ENCODE measurements at places on chromosomes 5 and 9.
A peak's percentile ranks its signal among the peaks of the same experiment; 100 is the strongest.

DNA sequence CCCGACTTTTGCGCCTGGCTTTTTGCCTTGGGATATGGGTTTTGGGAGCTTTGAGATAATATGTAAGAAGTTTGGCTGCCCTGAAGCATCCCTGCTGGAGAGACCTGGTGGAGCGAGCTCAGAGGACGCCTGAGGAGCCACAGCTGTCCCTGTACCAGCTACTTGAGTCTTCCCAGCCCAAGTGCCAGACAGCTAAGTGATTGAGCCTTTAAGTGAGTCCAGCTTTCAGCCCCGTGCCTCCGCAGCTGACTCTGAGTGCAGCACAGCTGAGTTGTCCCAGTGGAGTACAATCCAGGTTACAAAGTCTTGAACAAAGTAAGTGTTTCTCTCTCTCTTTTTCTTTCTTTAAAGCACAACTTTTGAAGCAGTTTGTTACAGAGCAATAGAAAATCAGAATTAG lies 203.8 kb upstream of the DAP start:
- no peak for DNase-seq

DNA sequence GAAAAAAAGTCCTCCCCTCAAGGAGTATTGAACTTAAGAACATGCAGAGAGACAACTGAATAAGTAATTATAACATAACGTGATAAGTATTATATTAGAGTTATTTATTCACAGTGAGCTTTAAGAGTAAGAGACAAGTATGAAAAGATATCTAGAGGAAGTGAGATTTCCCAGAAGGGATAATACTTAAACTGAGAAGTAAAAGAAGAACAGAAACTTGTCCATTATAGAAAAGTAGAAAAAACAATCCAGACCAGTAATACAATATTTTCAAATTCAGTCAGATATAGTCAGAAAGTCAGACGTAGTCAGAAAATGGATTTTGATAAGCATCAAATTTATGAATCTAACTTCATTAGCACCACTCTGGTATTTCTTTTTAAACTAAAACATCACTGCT lies 613.0 kb upstream of the CCNG1 start:
- DNase-seq = no peak

- DNase-seq = no peak
Observed at GRCh38 chr5:1414311-1415058, 30.8 kb downstream of the SLC6A3 start.

- DNase-seq = no peak
Observed at GRCh38 chr5:163993126-163993525, 487.7 kb downstream of the MAT2B start.

- no peak for DNase-seq
Observed at GRCh38 chr9:98563212-98563907, 145.4 kb downstream of the GABBR2 start.

- peak; percentile 65 for DNase-seq
Observed at GRCh38 chr5:53601570-53601969, 41.1 kb downstream of the NDUFS4 start.

GRCh38 chr9:113966394-113966793 lies 90.3 kb downstream of the ZNF618 start:
- DNase-seq = no peak

GRCh38 chr5:159536646-159537045 lies 206.4 kb upstream of the IL12B start:
- DNase-seq = no peak

GRCh38 chr9:93261281-93261680 lies 77.3 kb downstream of the WNK2 start:
- no peak for DNase-seq

DNA sequence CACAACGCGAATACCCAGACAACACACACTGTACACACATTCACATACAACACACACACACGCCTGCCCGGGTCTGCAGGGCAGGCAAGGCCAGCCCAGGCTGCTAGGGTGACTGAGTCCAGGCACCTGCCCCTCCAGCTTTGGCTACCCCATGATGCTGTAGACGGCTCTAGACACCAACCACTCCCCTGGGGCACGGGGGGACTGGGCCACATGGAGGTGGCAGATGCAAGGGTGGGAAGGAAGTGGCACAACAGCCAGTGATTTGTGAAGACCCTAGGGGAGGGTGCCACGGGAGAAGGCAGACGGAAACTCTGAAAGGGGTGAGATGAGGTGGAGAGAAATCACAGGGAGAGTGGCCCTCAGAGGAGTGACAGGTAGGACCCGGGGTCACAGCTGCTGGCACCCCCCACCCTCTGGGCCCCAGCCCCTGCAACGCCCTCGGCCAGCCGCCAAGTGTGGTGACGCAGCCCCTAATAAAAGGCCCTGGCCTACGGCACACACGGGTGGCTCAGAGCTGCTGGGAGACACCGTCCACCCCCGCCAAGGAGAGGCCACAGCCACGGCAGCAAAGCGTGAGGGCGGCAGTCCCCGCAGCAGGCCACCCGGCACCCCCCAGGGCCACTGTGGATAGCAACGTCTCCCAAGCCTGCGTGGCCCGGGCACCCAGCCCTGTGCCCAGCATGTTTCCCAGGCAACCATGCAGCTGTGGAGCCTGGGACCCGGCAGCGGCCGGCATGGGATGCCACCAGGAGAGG lies 6.6 kb upstream of the CCDC187 start:
- no peak for DNase-seq

GRCh38 chr5:126355940-126356339 lies 67.3 kb upstream of the GRAMD2B start:
- DNase-seq = no peak

- no peak for DNase-seq
Observed at GRCh38 chr9:96618209-96619123, 1.2 kb downstream of the CDC14B start.

- no peak for DNase-seq
Observed at GRCh38 chr9:35520364-35520710, 30.4 kb downstream of the RUSC2 start.

DNA sequence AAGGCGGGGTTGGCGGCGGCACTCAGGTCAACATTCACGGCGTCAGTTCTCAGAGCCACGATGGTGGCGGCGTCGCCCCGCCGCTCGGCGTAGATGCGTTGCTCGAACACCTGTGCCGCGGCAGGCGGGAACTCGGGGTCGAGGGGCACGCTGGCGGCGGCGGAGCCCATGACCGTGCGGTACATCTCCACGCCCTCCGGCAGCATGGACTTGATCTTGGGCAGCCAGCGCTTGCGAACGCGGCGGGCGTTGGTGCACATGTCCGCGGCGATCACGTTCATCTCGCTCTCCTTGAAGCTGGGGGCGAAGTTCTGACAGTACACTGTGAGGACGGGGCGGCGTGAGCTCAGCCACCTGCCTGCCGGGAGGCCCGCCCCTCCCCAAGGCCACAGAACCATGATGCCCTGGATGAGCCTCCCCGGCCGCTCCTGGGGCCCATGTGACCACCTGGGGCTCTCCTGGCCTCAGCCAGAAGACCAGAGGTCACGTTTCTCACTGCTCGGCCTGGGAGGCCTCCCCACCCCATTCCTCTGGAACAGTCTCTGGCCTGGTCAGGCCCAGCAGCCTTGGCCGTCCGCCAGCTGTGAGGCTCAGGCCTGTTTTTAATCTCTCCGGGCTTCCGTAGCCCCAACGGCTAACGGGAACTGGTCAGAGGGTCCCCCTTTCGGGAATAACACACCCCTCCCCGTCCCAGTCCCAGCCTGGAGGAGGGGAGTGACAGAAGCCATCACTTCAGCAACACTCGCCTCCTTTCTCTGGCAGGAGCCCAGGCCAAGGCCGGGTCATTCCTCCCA lies 50.7 kb upstream of the UBAC1 start:
- DNase-seq = no peak

GRCh38 chr9:113992276-113992951 lies 85.7 kb downstream of the AMBP start:
- no peak for DNase-seq

DNA sequence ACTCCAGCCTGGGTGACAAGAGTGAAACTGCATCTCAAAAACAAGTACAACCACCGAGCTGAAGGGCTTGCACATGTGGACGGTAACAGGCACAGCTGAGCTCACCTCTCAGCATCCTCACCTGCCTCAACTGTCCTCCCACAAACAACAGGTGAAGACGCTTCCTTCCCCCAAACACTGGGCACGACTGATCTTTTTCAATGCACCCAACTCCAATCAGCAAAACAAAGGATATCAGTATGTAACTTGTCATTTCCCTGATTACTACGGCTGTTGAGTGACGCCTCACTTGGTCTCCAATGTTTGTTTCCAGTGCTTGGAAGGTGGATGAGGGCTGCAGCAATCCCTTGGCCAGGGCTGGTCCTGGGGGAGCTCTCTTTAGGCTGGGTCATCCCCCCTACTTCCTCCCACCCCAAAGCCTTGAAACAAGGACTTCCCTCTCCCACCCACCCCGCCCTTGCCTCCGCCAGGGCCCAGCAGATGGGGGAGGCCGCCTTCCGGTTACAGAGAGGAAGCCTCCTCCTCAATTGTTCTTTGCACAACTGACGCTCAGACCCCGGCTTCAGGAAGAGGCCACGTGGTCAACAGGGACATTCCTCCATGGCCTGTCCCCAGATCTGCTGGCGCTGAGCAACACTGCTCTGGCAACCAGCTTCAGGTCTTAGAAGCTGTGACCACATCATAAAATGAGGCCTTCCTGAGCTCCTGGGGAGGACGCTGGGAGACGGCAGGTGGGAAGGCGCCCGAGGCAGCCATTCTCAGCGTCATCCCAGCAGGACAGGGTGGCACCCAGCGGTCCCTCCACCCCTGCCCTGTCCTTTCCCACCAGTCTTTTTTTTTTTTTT lies 5.9 kb downstream of the FAM78A start:
- DNase-seq = no peak

DNA sequence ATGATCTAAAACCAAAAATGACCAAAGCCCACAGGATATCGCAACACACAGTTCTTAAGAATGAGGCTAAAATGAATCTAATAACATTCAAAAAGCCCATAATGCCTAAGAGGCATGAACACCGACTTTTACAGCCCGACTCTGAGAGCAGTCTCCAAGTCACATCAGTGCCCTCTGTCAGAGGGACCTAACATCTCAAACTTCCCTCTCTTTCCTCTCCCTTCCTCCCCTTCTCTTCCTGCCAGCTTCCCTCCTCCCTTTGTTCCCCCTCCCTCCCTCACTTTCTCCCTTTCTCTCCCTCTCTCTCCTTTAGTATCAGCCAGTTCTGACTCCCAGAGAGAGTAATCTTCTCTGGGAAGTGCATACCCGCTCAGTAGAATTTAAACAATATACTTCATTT lies 154.4 kb downstream of the GLIS3 start:
- no peak for DNase-seq

GRCh38 chr9:123591283-123591682 lies 235.3 kb downstream of the CRB2 start:
- DNase-seq = no peak

DNA sequence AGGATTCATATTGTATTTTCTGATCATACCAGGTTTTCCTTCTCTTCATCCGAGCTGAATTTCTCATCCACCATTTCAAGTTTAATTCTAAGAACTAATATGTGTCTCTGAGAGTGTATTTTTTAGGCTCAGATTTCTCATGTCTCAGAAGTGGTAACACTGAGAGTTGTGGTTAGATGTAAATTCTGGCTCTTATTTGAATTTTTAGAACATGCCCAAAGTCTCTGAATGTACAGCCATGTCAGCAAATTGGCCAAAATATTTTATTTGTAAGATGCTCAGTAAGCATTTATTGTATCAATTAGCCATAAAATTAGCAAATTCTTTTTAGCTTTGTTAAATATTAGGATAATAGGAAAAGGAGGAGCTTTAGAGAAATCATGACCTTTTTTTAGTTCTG lies 16.6 kb downstream of the SV2C start:
- no peak for DNase-seq

DNA sequence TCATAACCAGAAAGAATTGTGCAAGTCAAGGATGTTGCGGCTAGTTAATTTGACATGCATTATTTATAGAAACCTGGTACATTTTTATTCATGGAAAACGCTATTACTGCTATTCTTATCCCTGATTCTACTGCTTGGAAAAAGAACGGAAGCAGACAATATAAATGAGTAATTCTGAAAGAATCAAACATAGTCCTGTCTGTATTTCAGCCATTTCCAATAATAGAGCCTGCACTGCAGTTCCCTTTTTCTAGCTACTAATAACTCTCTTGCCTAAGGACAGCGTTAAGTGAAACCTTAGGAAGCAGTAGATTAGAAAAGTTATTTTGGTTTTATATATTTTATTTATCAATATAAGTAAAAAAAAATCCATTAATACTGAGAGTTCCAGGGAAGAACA lies 414.9 kb downstream of the CYLC2 start:
- no peak for DNase-seq

DNA sequence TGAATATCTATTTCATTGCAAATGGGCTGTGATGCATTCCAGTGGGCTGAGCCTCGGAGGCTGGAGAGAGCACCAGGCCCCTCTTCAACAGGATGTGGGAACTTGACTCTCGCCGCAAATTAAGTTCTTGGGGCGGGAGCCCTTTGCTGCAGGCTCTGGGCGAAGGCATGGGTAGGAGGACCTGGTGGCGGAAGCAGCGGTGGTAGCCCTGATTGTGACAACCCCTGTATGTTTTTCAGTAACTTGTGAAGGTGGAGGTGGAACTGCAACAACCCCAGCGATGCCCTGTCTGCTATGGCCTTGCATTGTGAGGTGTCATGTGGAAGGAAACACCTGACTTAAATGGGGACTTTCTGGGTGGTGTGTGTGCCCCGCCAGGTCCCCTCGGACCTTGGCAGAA lies 9.4 kb downstream of the FYB1 start:
- no peak for DNase-seq

- DNase-seq = no peak
Observed at GRCh38 chr5:118008779-118009178, 979.6 kb downstream of the DTWD2 start.

DNA sequence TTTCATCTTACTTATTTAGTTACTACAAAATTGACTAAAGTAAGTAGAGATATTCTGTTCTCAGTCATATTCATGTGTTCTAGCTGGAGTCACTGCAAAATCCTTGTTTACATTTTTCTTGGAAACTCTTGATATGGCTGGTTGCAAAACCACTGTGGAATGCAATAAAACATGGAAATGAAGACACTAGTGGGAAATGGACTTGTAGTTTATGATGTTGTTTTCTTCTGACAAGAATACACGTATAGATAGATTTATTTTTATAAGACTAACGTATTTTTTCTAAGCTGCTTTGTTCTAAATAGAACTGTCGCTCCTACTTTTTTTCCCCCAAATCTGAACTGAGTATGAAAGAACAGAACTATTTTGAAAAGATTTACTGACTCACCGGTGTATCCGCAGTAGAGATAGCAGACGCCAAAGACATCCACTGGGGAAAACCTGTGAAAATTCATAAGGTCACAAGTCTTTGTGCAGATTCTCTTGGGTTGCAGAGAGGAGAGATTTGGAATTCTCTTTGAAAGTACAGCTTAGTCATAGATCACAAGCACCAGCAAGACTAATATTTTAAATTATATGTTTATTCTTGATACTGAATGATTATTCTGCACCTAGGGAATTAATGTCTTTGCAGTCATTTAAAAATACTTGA lies 119.6 kb upstream of the TAF11L2 start:
- DNase-seq = no peak

GRCh38 chr9:40884072-40884901 lies 244.2 kb downstream of the FOXD4L6 start:
- no peak for DNase-seq

DNA sequence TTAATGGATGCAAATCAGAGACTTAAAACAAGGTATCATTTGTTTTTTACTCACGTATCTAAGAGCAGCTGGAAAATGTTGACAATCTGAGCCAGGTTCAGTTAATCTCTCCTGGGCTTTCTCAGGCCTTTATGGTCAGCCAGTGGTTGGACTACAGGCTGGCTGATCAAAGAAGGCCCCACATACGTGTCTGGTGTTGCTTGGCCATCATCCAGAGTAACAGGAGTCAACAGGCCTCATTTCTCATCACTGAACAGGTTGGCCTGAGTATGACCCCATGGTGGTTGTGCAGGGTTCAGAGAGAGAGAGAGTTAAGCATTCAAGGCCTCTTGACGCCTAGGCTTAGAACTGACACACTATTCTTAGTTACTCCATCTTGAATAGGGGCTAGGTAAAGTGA lies 97.0 kb upstream of the VLDLR start:
- no peak for DNase-seq
